ENCODE measurements at places on chromosomes 6 and 20.
A peak's percentile ranks its signal among the peaks of the same experiment; 100 is the strongest.

- DNase-seq, result no peak
Observed at GRCh38 chr6:34182751-34183531, 37.1 kb upstream of the GRM4 start.

DNA sequence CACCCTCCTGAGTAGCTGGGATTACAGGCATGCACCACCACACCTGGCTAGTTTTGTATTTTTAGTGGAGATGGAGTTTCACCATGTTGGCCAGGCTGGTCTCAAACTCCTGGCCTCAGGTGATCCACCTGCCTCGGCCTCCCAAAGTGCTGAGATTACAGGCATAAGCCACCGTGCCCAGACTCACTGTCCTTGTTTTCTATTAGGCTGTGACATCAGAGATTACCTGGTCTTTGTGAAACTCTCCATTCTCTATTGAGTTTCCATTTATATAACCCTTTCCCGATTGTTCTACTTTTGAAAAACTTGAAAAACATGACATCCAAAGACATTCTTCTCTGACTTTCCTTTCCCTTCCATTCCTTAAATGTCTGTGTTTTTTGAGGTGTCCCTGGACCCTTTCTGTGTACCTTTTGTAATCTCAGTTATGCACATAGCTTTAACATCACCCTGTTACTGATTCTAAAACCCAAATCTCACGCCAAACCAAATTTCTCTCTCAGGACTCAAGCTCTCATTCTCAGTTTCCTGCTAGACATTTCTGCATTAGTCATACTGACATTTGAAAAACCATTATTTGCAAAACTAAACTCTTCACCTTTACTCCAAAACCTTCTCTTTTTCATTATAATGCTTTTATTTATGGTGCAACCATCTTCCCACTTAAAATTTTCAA is 137.0 kb downstream of the KHDC1L start:
- DNase-seq, result no peak

GRCh38 chr20:35988910-35989463 is 20.6 kb downstream of the CNBD2 start:
- DNase-seq, result no peak

- no peak for DNase-seq
Observed at GRCh38 chr6:20633566-20634340, 99.5 kb downstream of the CDKAL1 start.

DNA sequence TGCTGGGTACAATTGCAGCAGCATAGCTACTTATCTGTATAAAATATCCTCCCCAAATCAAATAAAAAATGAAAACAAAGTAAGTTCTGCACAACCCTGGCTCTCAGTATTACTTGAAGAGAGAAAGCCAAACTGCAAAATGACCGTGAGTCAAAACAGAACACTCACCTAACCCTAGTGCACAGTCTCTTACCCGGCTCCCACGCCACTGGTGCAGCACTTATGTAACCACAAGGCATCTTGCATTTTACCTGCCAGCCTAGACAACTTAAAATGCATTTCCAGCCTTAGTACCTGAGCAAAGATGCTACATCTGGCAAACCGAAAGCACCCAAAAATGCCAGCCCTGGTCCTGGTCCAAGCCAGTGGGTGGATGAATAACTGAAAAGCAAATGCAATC is 12.4 kb upstream of the SIRPB1 start:
- no peak for DNase-seq

DNA sequence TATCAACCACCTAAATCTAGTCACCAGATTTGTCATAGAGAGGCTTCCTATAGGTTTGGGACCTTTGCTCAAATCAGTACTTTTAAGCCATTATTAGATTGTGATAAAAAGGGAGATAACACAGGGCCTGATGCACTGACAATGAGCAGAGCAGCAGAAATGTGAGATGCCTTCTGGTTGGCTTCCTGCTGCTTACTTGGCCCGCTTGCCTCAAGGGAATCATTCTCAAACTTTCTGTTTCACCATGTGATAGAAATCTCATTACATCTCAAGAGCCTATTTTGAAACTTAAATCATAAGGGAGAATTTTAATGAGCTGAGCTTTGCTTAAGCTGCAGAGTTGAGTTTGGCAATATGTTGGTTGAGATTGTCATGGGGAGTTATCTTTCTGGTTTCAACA is 606.0 kb downstream of the DHX35 start:
- DNase-seq, result no peak

GRCh38 chr6:30769088-30769852 is 24.9 kb upstream of the IER3 start:
- no peak for DNase-seq

DNA sequence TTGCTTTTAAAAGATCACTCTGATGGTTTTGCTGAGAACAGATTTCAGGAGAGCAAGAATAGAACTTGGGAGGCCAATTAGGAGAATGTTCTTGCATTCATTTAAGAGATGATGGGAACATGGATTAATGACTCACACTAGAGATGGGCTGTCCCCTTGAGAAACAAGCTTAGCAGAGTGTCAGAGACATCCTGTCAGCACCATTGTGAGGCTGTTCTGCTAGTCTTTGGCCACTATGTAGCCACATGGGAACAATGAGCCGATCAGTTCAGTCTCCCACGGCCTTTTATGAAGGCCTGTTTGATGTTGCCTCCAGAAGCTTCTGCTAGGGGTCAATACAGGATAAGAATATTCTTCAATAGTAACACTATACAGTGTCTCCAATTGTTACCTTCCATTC is 113.0 kb upstream of the EYA4 start:
- no peak for DNase-seq

DNA sequence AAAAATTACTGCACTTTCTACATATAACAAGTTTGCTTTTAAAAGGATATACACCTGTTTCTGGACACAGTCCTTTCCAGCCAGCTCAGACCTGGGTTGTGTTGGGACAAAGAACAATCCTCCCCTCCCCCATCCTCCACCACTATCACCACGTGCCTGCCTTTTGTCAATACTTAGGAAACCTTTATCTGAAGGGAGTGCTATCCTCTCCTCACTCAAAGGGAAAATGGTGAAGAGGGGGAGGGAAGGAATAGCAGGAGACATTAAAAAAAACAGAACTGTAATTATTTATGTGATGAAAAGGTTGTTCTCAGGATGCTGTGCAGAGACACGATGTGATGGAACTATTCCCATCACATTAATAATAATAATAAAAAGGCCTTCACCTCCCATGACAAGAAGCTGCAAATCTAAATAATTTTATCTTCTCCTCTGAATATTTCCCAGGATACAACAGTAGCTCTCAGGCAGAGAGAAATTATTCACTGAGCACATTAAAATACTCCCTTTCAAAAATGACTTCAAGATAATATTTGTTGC is 105.5 kb downstream of the NRSN1 start:
- no peak for DNase-seq

- no peak for DNase-seq
Observed at GRCh38 chr20:7672571-7672970, 267.7 kb downstream of the HAO1 start.

GRCh38 chr6:27836783-27837624 is 75.2 kb downstream of the OR2B2 start:
- DNase-seq, result peak; percentile 90

DNA sequence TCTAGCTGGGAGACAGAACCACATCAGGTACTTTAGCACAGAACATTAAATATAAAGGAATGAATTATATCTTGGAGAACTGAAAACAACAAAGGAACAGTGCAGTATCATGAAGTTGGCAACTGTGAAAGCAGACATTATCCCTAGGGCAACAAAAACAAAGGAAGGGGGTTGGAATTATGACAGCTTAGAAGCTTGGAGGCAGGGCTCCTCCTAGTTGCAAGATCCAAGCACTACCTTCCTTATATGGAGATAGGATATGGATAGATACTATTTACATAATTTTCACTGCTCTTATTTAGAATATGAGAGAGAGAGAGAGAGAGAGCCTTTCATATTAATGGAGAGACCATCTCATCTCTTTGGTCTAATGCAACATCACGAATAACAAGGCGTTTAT is 27.0 kb downstream of the TMEM14A start:
- DNase-seq, result peak; percentile 44

DNA sequence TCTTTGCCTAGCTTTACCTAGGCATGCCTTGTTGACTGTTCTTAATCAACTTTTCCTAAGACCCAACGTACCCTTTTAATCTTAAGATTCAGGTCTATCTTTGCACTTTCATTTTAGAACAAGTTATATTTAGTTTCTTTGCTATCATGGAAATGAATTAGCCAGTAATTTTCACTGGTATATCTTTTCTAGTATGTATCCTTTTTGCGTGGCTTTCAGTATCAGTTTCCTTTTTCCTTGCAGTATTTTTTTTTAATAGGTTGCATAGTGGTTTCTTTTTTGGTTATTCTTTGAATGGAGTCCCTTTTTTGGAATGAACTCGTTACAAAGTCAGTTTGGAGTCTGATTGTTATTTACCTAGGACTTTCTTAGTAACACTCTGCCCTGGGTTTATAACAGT is 7.3 kb downstream of the ANKEF1 start:
- no peak for DNase-seq

DNA sequence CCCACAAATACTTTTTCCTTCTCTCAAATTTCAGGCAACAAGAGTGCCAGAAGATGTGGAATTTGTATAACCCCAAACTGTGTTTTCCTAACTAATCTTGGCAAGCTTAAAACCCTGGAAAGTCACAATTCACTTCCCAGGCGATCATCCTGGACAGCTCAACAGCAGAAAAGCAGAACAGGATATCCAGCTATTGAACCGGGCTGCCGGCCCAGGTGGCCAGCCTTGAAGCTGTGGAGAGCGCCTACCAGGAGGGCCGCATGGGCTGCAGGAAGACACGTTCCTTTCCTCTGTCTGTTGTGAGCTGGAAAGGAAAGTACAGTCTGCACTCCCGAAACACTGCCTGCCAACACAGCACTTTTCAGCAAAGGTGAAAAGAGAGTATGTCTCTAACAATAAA is 719.7 kb upstream of the MARCKS start:
- no peak for DNase-seq

- no peak for DNase-seq
Observed at GRCh38 chr6:79238919-79239318, 4.4 kb upstream of the HMGN3 start.

GRCh38 chr6:137282254-137282653 is 63.1 kb upstream of the IFNGR1 start:
- DNase-seq, result no peak

DNA sequence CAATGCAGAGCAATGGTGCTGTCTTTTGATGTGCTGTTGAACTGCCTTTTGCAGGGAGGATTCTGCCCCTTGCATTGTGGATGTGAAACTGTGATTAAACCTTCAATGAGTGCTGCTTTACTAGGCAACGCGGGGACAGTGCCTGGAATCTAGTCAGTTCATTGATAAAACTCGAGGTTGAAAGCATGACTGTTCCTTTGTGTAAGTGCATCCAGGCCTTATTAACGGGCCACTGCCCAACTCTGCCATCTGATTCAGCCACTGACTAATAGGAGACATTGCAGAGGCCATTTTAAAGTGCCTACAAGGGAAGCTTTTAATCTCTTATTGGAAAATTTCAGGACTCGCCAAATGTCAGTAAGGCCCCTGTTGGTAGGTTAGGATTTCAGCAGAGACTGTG is 49.3 kb downstream of the SLC35F1 start:
- DNase-seq, result no peak
